CD8-positive, alpha-beta memory T cell (primary cell): ENCODE measurements at places on chromosomes 1 and 21. TPM values are rescaled to one million over a fixed set of nuclear protein-coding genes. Genes with fewer than 3 reads are reported as not detected.

DNA sequence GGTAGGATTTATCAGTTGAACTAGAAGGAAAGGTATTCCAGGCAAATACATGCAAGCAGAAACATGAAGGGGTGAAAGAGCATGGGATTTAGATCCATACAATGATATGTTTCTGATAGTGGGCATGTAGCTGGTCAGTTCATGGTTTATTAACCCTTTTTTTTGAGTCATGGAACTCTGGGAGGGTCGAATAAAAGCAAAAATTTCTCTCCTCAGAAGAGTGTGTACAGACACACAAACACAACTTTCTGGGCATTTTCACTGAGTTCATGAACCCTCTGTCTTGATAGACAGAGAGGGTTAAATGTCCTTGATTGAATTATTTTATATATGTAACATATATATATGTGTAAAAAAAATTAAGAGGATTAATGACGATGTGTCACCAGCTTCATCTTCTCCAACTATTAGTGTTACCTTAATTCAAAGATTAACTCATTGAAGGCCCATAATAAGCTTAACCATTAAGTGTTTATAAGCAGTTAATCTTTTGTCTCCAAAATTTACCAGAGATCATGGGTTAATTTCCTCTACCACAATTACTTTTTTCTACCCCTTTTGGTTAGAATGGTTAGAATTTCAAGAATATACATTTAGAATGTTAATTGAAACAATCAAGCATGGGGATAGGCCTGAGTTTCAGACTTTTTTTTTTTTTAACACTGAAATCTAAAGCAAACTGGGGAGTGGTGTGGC, 4.6 kb downstream of the JUN start:
- no peak for DNase-seq

GRCh38 chr21:44749759-44750674, 38.6 kb upstream of the TSPEAR start:
- no peak for DNase-seq

DNA sequence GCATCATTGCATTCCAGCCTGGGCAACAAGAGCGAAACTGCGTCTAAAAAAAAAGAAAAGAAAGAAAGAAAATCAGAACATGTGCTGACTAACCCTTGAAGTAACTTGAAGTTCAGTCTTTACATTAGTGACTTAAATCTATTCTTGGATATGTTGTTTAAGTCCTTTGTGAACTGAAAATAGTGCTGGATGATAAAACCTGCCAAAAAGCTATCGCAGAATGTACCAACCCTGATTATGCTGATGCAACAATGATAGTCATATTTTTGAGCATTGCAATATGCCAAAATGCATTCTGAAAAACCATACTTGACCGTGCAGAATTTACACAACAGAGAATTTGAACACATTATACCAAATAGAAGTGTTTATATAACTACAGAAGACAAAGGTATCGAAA, 30.7 kb downstream of the SHISAL2A start:
- no peak for DNase-seq

DNA sequence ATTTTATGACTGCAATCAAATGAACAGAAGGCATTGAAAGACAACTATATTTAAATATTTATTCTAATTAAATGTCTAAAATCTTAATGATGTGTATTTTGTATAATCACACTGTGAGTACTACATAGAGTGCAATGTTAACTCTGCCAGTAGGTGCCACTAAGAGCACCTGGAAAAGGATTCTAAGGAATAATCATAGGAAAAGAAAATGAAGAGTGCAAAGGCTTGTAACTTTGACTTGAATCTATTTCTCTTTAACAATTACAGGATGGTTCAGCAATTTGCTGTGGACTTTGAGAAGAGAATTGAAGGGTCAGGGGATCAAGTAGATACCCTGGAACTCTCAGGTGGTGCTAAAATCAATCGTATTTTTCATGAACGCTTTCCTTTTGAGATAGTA, 200.4 kb downstream of the DNM3 start:
- no peak for DNase-seq

- no peak for DNase-seq
Measured at GRCh38 chr1:218633238-218633988, 288.3 kb downstream of the TGFB2 start.

DNA sequence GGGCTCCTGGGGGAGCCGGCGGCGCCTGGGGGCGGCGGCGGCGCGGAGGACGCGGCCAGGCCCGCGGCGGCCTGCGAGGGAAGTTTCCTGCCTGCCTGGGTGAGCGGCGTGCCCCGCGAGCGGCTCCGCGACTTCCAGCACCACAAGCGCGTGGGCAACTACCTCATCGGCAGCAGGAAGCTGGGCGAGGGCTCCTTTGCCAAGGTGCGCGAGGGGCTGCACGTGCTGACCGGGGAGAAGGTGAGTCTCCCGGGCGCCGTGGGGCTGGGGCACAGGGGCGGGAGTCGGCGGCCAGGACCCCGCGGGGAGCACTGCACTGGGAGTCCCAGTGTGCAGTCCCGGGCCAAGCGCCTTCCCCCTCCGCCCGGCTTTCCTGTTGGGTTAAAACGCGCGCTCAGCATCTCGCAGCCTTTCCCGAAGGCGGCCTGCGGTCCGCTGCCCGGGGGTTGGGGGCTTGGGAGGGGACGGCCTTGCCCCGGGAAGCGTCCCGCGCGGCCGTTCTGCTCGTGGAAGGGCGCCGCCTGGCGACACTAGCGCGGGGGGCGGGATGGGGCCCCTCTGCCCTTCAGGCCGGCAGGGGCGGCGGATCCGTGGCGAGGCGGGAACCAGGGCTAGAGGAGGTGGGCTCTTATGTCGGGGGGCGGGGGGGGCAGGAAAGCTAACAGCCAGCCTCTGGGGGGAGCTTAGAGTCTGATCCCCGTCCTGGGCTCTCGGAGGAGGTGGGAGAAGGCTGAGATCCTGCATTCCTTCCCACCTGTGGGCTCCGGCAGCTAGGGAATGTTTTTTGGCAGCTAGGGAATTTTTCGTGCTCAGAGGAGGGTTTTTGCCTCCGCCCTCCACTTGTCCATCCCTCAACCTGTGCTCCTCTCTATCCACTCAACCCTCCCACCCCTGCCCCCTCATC, 1.1 kb downstream of the HUNK start:
- DNase-seq, result peak; percentile 4

Gene HSPA6
- 1.3 TPM for total RNA-seq

Gene CLSTN1
- total RNA-seq, result 40.8 TPM
